ENCODE measurements at places on chromosomes 12 and 14. TPM values are rescaled to one million over a fixed set of nuclear protein-coding genes. Genes with fewer than 3 reads are reported as not detected.
A peak's percentile ranks its signal among the peaks of the same experiment; 100 is the strongest.

Gene WNT1
- total RNA-seq = not detected

Gene CLMN
- 48.5 TPM for total RNA-seq

Gene AP4S1
- 5.2 TPM for total RNA-seq

Gene CELA1
- not detected for total RNA-seq

Gene FOXN4
- total RNA-seq = not detected

Gene FAM181A
- not detected for total RNA-seq

Gene MSRB3
- 51.8 TPM for total RNA-seq

GRCh38 chr14:88225721-88226120, 97.3 kb downstream of the KCNK10 start:
- H3K27me3 ChIP-seq = no peaks in the 10 kb centered on the region
- no peak overlapping the region for H3K27ac ChIP-seq
- no peaks in the 10 kb centered on the region for H3K36me3 ChIP-seq
- H3K4me3 ChIP-seq = no peak overlapping the region

GRCh38 chr14:98226411-98226810, 1045.6 kb downstream of the BCL11B start:
- H3K4me3 ChIP-seq = no peak overlapping the region
- no peaks in the 10 kb centered on the region for H3K4me1 ChIP-seq
- no peaks in the 10 kb centered on the region for H3K27me3 ChIP-seq
- DNase-seq = no peak

DNA sequence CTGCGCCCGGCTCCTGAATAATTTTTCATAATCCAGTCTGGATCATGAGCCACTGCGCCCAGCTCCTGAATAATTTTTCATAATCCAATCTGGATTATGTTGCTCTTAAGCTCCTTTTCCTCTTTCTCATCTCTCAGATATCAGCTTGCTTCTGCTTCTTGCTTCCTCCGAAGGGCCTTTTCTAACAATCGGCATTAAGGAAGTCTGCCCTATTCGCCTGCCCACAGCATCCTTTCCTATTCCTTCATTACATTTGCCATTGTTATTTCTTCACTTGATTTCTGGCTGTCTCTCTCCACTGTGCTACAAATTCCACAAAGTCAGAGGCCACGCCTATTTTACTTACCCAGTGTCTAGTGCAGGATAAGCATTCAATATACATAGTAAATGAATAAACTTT, 83.5 kb downstream of the TTC7B start:
- no peaks in the 10 kb centered on the region for H3K27me3 ChIP-seq
- no peak for DNase-seq
- no peaks in the 10 kb centered on the region for H3K36me3 ChIP-seq
- H3K4me3 ChIP-seq = no peak overlapping the region
- H3K27ac ChIP-seq = no peak overlapping the region
- H3K4me1 ChIP-seq = no peaks in the 10 kb centered on the region

DNA sequence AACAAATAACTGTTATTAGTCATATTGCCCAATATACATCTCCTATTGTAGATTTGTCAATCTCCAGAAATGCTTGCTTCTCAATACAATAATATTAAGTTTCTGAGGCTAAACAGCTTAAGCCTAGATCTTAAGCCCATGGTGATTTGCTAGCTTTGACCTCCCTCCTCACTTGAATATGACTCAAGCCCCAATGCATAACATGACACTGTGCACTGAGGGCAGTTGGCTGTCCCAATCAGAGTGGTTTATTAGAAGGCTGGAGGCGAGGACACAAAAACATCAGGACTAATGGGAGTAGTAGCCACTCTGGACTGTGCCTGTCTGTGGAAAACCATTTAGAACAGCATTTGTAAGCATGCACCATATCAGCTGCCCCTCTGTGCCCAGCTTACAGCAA, 81.1 kb upstream of the GTF2A1 start:
- no peak for DNase-seq
- no peaks in the 10 kb centered on the region for H3K4me1 ChIP-seq
- no peak overlapping the region for H3K4me3 ChIP-seq

GRCh38 chr14:95077345-95077744, 80.0 kb downstream of the DICER1 start:
- no peak overlapping the region for H3K27ac ChIP-seq
- no peaks in the 10 kb centered on the region for H3K4me1 ChIP-seq
- DNase-seq = no peak
- H3K27me3 ChIP-seq = no peaks in the 10 kb centered on the region
- H3K36me3 ChIP-seq = no peaks in the 10 kb centered on the region
- H3K4me3 ChIP-seq = no peak overlapping the region

DNA sequence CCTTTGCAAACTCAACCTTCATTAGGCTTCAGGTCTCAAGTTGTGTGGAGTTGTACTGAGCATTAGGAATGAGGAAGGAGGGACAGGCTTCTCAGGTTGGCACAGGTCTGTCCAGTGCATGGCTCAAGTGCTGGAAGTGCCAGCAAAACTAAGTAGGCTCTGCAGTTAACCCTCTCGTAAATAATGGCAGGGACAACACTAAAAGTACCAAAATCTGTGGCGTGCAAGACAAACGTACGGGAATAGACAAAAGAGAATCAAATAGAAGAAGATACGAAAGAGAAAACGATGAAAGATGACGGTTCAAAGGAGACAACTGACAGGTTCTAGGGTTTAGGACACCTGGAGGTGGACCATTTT, 612 bp downstream of the TRAPPC6B start:
- H3K4me1 ChIP-seq = no peaks in the 10 kb centered on the region
- H3K4me3 ChIP-seq = peak overlapping the region; percentile 79
- no peaks in the 10 kb centered on the region for H3K27me3 ChIP-seq

DNA sequence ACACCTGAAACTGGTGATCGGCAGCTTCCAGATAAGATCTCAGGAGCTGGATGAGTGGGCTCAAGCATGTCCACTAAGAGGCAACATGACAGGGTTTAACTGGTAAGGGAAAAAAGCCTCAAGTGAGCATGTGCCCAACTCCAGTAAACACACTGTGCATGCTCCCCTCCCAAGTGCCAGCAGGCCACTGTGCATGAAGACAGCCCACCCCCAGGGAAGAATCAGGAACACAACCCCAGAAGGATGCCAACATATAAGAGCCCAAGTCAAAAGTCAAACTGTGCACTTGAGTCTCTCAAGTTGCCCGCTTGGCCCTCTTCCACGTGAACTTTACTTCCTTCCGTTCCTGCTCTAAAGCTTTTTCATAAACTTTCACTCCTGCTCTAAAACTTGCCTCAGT, 311.3 kb upstream of the PRKD1 start:
- no peaks in the 10 kb centered on the region for H3K36me3 ChIP-seq
- H3K4me1 ChIP-seq = no peaks in the 10 kb centered on the region
- DNase-seq = no peak

DNA sequence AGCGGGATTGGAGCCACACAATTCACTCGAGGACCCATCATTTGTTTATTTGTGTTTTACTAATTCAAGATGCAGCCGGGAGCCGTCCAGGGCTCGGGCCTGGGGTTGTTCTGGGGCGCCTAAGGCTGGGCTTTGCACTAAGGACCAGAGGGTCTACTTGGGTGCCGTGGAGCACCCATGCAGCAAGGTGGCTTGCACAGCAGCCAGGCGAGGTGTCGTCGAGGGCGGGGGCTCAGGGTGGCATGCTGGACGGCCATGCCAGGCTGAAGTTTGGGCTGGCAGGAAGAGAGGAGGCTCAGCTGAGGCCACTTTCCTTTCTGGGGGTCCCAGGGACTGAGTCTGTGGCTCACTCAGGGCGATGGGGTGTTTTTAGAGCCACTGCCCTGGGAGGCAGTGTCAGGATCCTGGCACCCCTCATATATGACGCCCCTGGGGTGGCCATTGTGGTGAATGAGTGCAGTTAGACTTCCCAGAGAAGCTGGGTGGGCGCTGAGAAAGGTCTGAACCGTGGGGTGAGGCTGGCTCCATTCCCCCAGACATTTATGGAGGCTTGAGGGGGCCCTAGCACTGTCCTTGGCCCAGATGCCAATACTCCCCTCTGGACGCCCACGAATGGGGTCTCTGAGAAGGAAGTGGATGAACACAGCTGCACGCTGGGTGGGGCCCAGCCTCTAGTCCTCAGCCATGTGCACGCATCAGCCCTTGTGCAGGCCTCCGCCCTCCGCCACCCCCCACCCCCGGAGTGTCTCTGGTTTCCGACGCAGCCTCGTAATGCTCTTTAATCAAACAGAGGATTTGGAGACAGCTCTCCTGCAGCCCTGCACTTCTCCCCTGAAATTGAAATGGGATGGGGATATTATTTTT, 11.3 kb downstream of the MEG3 start:
- no peak overlapping the region for H3K4me3 ChIP-seq
- H3K36me3 ChIP-seq = no peaks in the 10 kb centered on the region
- H3K27me3 ChIP-seq = no peaks in the 10 kb centered on the region
- DNase-seq = no peak
- no peak overlapping the region for H3K27ac ChIP-seq
- no peaks in the 10 kb centered on the region for H3K4me1 ChIP-seq

DNA sequence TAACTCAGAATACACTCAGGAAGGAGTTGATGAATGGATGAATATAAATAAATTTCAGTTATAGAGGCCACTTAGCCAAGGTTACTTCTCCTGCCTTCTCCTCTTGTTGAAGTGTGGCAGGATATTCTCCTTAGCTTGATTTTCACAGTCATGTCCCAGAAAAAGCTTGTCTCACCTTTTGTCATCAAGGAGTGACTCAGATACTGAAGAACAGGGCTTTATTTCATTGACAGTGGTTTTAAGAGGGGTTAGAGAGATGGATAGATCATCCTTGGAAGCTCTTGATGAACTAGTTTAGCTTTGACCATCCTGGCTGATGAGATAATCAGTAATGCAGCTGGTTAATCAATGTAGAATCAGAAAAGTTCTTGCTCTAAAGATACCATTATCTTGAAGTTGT, 35.0 kb upstream of the CFAP54 start:
- no peak overlapping the region for H3K27ac ChIP-seq
- no peak for DNase-seq
- H3K4me1 ChIP-seq = no peaks in the 10 kb centered on the region
- no peak overlapping the region for H3K4me3 ChIP-seq

DNA sequence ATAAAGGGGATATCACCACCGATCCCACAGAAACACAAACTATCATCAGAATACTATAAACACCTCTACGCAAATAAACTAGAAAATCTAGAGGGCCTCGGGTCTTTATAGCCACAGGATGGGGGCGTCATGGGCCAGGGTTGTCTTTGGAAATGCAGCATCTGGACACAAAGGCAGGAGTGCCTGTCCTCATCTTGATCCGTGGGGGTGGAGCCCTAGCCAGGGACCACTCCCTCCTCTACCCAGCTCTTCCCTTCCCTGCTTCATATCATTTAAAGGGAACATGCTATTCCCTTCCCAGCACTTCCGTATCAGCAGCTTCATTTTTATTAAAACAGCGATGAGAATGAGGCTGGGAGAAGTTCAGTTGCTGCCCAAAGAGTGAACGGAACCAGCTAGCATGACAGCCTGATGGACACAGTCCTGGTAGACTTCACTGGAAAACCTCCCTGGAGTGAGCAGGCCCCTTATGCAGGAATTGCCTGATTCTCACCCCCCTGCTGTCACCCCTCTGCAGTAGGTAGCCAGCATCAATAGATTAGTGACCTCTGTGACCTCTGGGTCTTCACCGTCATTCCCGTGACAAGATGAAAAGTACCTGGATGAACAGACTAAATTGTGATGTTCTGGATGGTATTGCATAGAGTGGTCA, 251.4 kb upstream of the RGS6 start:
- no peaks in the 10 kb centered on the region for H3K36me3 ChIP-seq
- H3K27ac ChIP-seq = no peak overlapping the region
- no peak overlapping the region for H3K4me3 ChIP-seq
- H3K4me1 ChIP-seq = no peaks in the 10 kb centered on the region
- no peaks in the 10 kb centered on the region for H3K27me3 ChIP-seq

GRCh38 chr14:102694530-102695166, 82.6 kb upstream of the TRAF3 start:
- no peak overlapping the region for H3K27ac ChIP-seq
- DNase-seq = peak; percentile 28
- no peak overlapping the region for H3K4me3 ChIP-seq

DNA sequence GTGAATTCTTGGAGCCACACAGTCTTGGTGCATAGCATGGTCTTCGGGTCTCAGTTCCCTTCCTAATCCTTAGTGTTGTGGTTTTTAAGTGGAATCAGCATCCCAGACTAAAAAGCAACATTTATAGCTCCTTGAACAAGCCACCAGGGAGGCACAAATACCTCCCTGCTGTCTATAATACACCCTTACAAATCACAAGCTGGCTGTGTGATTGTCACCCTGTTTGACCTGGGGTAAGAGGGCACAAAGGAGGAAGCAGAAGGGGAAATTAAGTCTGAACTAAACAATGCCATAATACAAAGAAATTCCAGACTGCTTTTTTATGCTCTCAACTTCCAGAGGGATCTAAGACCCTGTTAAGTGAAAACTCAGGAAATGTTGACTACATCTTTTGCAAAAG, 7.7 kb upstream of the MMP19 start:
- H3K27ac ChIP-seq = peak overlapping the region; percentile 92
- H3K4me1 ChIP-seq = no peaks in the 10 kb centered on the region
- H3K36me3 ChIP-seq = no peaks in the 10 kb centered on the region
- no peaks in the 10 kb centered on the region for H3K27me3 ChIP-seq

DNA sequence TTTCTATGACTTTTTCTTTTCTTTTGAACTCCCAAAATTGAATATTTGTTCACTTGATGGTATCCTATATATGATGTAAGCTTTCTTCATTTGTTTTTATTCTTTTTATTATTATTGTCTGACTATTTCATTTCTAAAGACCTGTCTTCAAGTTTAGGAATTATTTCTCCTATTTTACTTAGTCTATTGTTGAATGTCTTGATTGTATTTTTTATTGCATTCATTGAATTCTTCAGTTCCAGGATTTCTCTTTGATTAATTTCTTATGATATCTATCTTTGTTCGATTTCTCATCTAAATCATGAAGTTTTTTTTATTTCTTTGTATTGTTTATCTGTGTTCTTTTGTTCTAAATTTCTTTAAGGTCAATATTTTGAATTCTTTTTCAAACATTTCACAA, 238.8 kb downstream of the TTC6 start:
- H3K27me3 ChIP-seq = no peaks in the 10 kb centered on the region
- no peak for DNase-seq
- no peak overlapping the region for H3K4me3 ChIP-seq
- H3K36me3 ChIP-seq = no peaks in the 10 kb centered on the region
- no peak overlapping the region for H3K27ac ChIP-seq
- H3K4me1 ChIP-seq = no peaks in the 10 kb centered on the region

- H3K4me1 ChIP-seq = no peaks in the 10 kb centered on the region
- H3K4me3 ChIP-seq = no peak overlapping the region
- no peaks in the 10 kb centered on the region for H3K27me3 ChIP-seq
- DNase-seq = no peak
Measured at GRCh38 chr12:53572134-53572758, 53.9 kb downstream of the ATF7 start.

DNA sequence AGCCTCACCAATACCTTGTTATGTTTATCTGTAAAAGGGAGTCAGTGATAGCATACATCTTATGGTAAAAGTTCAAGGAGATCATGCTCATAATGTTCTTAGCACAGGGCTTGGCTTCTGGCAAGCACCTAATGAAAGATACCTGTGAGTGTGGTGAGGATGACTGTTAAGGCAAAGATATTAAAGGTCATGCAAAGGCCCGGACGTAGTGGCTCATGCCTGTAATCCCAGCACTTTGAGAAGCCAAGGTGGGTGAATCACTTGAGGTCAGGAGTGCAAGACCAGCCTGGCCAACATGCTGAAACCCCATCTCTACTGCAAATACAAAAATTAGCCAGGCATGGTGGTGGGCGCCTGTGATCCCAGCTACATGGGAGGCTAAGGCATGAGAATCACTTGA, 425.9 kb upstream of the TBX3 start:
- DNase-seq = no peak
- no peaks in the 10 kb centered on the region for H3K27me3 ChIP-seq
- no peak overlapping the region for H3K27ac ChIP-seq
- H3K36me3 ChIP-seq = no peaks in the 10 kb centered on the region

- no peaks in the 10 kb centered on the region for H3K4me1 ChIP-seq
- no peak for DNase-seq
- H3K27me3 ChIP-seq = no peaks in the 10 kb centered on the region
- no peak overlapping the region for H3K4me3 ChIP-seq
Measured at GRCh38 chr14:105005929-105006830, 14.7 kb downstream of the CDCA4 start.

Measured in breast epithelium (tissue), 4 donors.